ENCODE measurements at places on chromosomes 2 and 18.

- no peak for DNase-seq
These were observed 13.9 kb downstream of the SCYGR8 start for GRCh38 chr2:227759411-227760118.

- peak; percentile 49 for DNase-seq
These were observed 273.3 kb upstream of the TCF4 start for GRCh38 chr18:55861266-55861665.

DNA sequence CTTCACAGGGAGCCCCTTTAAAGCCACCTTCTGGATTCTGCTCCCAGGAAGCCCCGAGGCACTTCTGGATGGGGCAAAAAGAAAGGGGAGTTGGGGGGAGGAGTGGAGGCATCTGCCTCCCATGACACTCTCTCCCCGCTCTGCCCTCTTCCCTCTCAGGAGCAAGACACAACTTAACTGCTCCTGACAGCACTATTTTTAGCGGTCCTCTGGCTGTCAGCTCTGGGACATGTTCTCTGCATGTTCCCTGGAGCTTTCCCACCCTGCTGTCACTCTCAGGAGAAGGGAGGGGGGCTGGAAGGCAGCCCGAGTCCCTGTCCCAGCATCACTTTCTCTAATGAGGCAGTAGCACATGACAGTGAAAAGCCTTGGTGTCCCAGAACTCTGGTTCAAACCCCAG, 32.3 kb downstream of the PLB1 start:
- peak; percentile 44 for DNase-seq

DNA sequence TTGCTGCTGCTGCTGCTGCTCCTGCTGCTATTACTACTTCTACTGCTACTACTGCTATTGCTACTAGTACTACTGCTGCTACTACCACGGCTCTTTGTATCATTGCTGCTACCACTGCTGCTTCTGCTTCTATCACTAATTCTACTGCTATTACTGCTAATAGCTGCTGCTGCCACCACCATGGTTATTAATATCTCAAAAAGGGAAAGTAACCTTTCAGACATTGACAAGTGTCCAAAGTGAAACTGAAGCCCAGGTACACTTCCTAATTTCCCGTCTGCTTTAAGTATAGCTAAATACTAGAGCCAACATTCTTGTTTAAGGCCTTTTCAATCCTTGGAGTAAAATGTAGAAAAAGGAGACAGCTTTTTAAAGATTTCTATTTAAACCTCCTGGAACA, 45.4 kb upstream of the EHBP1 start:
- DNase-seq = no peak

- no peak for DNase-seq
These were observed 10.9 kb upstream of the FZD7 start for GRCh38 chr2:202022755-202023154.

- DNase-seq = no peak
These were observed 1072.3 kb downstream of the LRP1B start for GRCh38 chr2:141058556-141058955.
